ENCODE measurements at places on chromosomes 16 and 17.

DNA sequence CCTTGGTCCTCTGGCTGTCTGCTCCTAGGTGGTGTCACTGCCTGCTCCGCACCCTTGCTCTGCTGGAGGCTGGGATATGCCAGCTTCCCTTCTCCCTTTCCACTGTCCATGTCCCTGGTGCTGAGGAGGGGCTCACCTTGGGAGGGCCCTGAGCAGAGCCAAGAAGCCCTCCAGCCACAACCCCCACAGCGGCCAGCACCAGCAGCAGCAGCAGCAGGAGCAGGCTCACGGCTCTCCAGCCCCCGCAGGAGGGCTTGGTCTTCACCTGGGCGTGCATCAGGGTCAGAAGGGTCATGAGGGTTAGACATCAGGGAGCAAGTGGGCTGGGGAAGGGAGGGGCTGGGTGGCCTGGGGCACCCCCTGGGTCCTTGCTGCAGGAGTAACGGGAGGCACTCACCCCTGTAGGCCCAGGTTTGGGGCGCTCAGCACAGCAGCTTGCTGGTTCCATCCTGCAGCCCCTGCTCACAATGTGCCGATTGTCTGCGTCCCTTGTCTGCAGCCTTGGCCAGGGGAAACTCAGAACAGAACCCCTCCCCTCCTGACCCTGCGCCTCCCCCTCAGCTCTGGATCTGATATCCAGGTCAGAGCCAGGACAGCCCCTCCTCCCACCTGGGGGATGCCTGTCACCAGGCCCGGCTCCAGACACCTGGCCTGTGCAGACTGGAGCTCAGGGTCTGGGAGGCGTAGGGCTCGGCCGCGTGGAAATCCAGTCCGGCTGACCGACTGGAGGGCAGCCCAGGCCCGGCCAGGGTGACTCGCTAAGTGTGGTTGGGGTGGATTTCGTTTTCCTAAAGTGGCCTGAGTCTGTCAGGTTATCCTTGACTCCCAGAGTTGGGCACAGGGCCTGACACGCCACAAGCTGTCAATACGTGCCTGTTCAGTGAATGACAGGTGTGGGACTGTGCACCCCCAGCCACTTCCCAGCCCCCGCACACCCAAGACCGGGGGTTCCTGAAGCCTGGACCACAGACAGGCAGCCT is at the start of gene BRICD5:
BRICD5 (minus strand) TSS at position 478 of the 980 bp plus-strand sequence; CDS start at position 448, 30 bp downstream.
- DNase-seq: no peak

GRCh38 chr17:5241861-5242671 is 7.4 kb upstream of the SCIMP start:
- DNase-seq: no peak

GRCh38 chr17:7476494-7476893 is 2.9 kb downstream of the ZBTB4 start:
- DNase-seq: no peak

GRCh38 chr17:83025636-83026280 is 53.7 kb upstream of the METRNL start:
- no peak for DNase-seq

GRCh38 chr16:67247192-67248072 is at the start of gene FHOD1:
TSS of gene FHOD1 (minus strand) at chr16:67247481. CDS start at chr16:67247410, 71 bp downstream.
- peak; percentile 97 for DNase-seq

- DNase-seq: no peak
Measured at GRCh38 chr16:85570735-85571562, 42.2 kb upstream of the GSE1 start.

DNA sequence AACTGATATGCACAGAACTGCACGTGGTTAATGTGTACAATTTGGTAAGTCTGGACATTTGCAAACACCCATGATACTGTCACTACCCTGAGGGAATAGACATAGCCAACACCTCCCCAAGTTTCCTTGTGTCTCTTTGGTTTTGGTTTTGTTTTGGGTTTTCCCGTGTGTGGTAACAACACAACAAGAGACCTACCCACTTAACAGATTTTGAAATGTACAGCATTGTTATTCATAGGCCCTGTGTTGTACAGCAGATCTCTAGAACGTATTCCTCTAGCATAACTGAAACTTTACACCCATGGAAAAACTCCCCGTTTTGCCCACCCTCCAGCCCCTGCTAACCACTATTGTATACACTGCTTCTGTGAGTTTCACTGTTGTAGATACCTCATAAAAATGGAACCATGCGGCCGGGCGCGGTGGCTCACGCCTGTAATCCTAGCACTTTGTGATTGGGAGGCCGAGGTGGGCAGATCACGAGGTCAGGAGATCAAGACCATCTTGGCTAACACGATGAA is 76.3 kb upstream of the TBC1D3K start:
- DNase-seq: no peak

DNA sequence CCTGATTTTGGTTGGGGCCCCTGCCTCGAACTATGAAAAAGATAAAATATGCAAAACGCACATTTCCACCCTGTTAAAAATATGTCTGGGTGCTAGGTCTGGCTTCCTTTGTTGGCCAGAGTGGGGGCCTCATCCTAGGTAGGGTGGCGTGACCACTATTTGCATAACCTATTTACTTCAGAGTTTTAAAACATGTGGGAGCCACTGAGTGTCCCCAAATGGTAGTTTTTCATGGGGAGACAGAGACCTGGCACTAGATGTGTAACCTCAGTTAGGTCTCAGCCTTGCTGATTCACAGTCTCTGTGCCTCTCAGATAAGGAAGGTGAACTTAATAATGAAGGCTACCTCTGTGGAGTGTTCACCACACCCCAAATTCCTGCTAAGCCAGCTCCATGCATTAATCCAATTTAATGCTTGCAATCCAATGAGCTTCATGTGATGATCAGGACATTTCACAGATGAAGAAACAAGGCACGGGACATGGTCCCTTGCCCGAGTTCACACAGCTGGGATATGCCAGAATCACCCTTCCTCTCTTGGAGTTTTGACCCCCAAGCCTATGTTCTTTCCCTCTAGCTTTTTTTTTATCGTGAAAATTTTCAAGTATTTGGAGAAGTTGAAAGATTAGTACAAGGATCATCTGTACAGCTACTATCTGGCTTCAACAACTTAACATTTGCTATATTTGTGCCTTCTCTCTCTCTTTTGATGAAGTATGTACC is 103.4 kb downstream of the IRF8 start:
- DNase-seq: no peak

GRCh38 chr17:74119965-74120364 is 83.5 kb upstream of the RPL38 start:
- DNase-seq: peak; percentile 41

DNA sequence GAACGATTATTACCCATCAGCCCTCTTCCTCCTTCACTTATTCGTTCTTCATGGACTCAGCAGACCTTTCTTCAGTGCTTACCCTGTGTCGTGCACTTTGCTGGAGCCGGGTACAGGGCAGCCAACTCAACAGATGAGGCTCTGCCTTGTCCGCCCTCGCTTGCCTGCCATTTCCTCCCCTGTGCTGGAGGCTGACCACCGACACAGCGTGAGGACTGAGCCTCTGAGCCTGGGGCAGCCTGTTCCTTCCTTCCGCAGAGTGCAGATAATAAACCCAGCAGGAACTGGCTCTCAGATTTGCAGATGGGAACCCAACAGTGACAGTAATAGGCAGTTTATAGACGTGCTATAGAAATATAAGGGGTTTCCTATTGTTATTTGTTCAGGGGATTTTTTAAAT is 7.0 kb upstream of the SLC39A11 start:
- DNase-seq: no peak

DNA sequence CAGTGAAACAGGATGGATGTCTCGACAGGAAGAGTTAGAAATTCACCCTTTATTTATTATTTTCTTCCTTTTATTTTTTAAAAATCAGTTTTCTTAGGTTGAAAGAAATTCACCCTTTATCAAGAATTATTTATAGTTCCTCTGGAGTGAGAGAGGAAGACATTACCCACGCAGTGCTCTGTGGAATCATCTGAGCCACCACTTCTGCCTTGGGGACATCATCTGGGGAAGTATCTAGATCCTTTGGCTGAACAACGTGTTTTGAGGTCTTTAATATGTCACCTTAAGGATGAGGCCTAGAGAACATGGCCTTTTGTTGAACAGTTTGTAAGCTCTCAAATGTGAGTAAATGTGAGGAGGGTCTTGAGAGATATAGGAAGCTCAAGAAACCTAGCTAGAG is 183.3 kb downstream of the UTP18 start:
- DNase-seq: no peak

DNA sequence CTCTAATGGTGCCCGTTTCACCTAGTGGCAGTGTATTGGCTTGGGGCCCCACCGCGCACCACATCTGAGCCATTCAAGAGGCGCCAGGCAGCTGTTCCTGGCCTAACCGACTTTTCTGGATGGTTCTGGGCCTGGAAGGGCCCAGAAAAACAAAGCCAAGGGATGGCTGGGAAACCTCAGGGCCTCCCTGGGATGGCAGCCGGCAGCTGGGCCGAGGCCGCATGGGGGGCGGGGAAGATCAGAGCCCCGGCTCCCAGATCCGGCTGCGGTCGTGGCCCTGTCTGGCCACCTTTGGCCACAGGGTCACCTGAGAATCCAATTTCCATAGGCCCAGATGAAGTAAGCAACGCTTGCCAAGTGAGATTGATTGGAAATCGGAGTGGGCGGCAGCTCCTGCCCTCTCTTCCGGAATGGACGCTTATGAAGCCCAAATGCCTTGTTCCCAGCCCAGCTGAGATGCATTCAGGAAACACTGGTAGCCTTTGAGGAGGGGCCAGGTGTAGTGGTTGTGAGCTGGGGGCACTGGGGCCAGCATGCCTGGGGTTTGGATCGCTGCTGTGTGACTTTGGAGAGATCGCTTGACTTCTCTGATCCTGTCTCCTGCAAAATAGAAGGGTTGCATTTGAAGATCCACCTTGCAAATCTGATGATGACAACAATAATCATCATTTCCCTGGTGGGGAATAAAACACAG is 163.8 kb upstream of the GSE1 start:
- peak; percentile 91 for DNase-seq

- no peak for DNase-seq
Measured at GRCh38 chr16:57755061-57755684, 19.6 kb downstream of the KATNB1 start.

GRCh38 chr16:57265850-57266530 is 18.5 kb downstream of the PLLP start:
- no peak for DNase-seq

- peak; percentile 17 for DNase-seq
Measured at GRCh38 chr17:34161690-34162089, 93.4 kb upstream of the CCL2 start.

Data from tongue (tissue), 3 donors.